CD4-positive, alpha-beta T cell (primary cell): ENCODE measurements at places on chromosomes 4 and X. TPM values are rescaled to one million over a fixed set of nuclear protein-coding genes. Genes with fewer than 3 reads are reported as not detected.

GRCh38 chr4:95601356-95601755, 52.6 kb upstream of the UNC5C start:
- H3K27ac ChIP-seq = no peak overlapping the region
- H3K4me1 ChIP-seq = no peaks in the 10 kb centered on the region
- H3K27me3 ChIP-seq = no peaks in the 10 kb centered on the region

- DNase-seq = no peak
- H3K27ac ChIP-seq = no peak overlapping the region
- H3K4me3 ChIP-seq = no peak overlapping the region
- no peaks in the 10 kb centered on the region for H3K36me3 ChIP-seq
Observed at GRCh38 chr4:11869191-11869870, 440.6 kb upstream of the HS3ST1 start.

Gene TBX22
- not detected for total RNA-seq

GRCh38 chrX:49237060-49237459, 1.8 kb downstream of the CCDC22 start:
- H3K4me1 ChIP-seq = peaks cover 35% of the 10 kb centered on the region
- no peak overlapping the region for H3K4me3 ChIP-seq
- H3K36me3 ChIP-seq = peaks cover 12% of the 10 kb centered on the region
- no peak for DNase-seq
- H3K27me3 ChIP-seq = no peaks in the 10 kb centered on the region
- no peak overlapping the region for H3K27ac ChIP-seq

Gene GLRB
- not detected for total RNA-seq

GRCh38 chr4:79147251-79147650, 178.6 kb downstream of the NAA11 start:
- no peak overlapping the region for H3K27ac ChIP-seq
- no peaks in the 10 kb centered on the region for H3K4me1 ChIP-seq
- no peak for DNase-seq
- H3K4me3 ChIP-seq = no peak overlapping the region
- H3K36me3 ChIP-seq = no peaks in the 10 kb centered on the region

Gene CENPVL2
- total RNA-seq = not detected

Gene CSN1S1
- not detected for total RNA-seq

Gene OTUD5
- 92.1 TPM for total RNA-seq

GRCh38 chr4:119748853-119749252, 120.2 kb upstream of the PDE5A start:
- H3K27ac ChIP-seq = no peak overlapping the region
- H3K4me1 ChIP-seq = no peaks in the 10 kb centered on the region
- no peak overlapping the region for H3K4me3 ChIP-seq
- H3K36me3 ChIP-seq = no peaks in the 10 kb centered on the region

- H3K27ac ChIP-seq = no peak overlapping the region
- H3K4me3 ChIP-seq = no peak overlapping the region
- H3K36me3 ChIP-seq = no peaks in the 10 kb centered on the region
- H3K4me1 ChIP-seq = no peaks in the 10 kb centered on the region
- DNase-seq = no peak
Observed at GRCh38 chr4:14539246-14539645, 463.0 kb upstream of the CPEB2 start.

GRCh38 chr4:152850377-152850776, 70.6 kb downstream of the ARFIP1 start:
- H3K27me3 ChIP-seq = no peaks in the 10 kb centered on the region
- no peaks in the 10 kb centered on the region for H3K36me3 ChIP-seq
- no peak for DNase-seq
- no peaks in the 10 kb centered on the region for H3K4me1 ChIP-seq
- no peak overlapping the region for H3K4me3 ChIP-seq
- H3K27ac ChIP-seq = no peak overlapping the region

- no peak for DNase-seq
- no peak overlapping the region for H3K27ac ChIP-seq
- H3K27me3 ChIP-seq = no peaks in the 10 kb centered on the region
Observed at GRCh38 chr4:183985786-183986185, 80.7 kb downstream of the STOX2 start.

- DNase-seq = no peak
- H3K4me3 ChIP-seq = no peak overlapping the region
- no peaks in the 10 kb centered on the region for H3K4me1 ChIP-seq
- H3K36me3 ChIP-seq = no peaks in the 10 kb centered on the region
- no peak overlapping the region for H3K27ac ChIP-seq
Observed at GRCh38 chr4:185576962-185577950, 41.9 kb upstream of the PDLIM3 start.

DNA sequence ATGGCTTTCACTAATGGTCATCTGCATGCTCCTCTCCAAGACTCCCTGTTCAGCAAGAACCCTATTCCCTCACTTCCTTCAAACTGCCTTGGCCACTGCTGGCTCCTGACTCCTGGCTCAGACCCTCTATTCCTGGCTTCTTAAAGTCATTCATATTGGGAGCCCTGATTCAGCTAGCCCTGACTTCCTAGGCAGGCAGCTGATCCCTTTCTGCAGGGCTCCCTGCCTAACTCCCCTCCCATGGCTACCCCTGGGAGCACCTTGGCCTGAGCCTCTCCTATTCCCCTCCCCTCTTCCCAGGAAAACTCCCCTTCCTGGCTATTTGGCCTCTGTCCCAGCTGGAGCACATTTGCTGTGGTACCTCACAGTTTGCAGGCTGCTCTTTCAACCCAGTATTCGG, 154.9 kb upstream of the PJA1 start:
- no peak overlapping the region for H3K27ac ChIP-seq
- no peaks in the 10 kb centered on the region for H3K27me3 ChIP-seq
- DNase-seq = no peak
- H3K36me3 ChIP-seq = no peaks in the 10 kb centered on the region

DNA sequence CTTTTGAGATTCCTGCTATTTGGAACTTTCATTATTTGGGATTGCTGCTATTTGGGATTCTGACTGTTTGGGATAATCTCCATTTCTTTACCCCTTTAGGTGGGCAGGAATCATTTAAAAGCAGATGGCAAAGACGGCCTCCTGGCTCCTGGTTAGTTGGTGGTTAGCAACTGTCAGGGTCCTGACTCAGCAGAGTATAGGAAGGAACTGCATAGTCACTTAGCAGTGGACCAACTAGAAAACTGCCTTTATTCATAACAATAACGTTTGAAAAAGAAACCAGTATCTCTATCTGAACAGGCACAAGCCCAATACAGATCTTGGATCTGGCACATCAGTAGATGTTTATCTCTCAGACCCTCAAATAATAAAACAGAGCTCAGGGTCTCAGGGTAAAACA, 469.7 kb upstream of the FGF16 start:
- H3K36me3 ChIP-seq = no peaks in the 10 kb centered on the region
- no peak overlapping the region for H3K27ac ChIP-seq
- no peak overlapping the region for H3K4me3 ChIP-seq

DNA sequence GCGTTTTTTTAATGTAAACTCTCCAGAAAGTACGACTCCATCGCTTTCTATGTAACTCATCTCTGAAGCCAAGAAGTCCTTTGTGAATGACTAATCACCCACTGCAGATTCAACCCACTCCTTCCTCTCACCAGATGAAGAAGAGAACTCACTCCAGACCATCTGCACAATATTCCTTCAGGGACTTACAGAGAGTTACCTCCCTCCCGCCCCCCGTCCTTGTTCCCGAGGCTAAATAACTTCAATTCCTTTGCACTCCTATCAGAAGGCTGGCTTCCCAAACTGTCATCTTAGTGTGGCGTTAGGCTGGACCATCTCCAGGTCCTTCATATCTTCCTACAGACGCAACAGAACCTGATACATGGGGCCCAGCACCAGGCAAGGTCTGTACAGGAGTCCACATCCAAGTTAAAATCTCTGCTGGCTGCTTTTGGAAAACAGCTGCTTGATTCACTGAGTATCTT, 82.4 kb downstream of the AFAP1 start:
- no peak overlapping the region for H3K4me3 ChIP-seq
- H3K27ac ChIP-seq = no peak overlapping the region
- DNase-seq = no peak
- peaks cover 54% of the 10 kb centered on the region for H3K4me1 ChIP-seq
